ENCODE measurements at places on chromosomes 6 and 20. TPM values are rescaled to one million over a fixed set of nuclear protein-coding genes. Genes with fewer than 3 reads are reported as not detected.

The HEY2 gene
- polyA plus RNA-seq = 1.9 TPM

The LRRC73 gene
- polyA plus RNA-seq = 0.87 TPM

The CYP39A1 gene
- polyA plus RNA-seq = 2.2 TPM

- DNase-seq = no peak
Measured at GRCh38 chr6:25007269-25007699, 71.5 kb upstream of the RIPOR2 start.

GRCh38 chr6:114785235-114786127 lies 442.7 kb upstream of the HS3ST5 start:
- DNase-seq = no peak

GRCh38 chr20:62742979-62743776 lies 34.5 kb downstream of the NTSR1 start:
- no peak for DNase-seq

DNA sequence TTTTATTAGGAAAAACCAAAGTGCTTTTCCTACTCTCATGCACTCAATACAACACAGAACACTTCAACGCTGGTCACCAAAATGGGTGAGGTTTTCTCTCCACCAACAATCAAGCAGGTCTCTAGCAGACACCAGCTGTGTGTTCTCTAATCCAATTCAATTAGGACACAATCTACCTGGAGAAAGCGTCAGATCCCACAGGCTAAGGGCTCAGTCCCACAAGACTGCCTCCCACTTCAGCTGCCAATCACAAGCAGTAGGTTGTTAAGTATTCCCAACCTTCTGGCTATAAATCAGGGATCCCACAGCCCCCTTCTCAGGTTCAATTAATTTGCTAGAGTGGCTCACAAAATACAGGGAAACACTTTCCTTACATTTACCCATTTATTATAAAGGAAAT lies 47.7 kb downstream of the STMND1 start:
- no peak for DNase-seq
